ENCODE measurements at places on chromosomes 6 and 20. TPM values are rescaled to one million over a fixed set of nuclear protein-coding genes. Genes with fewer than 3 reads are reported as not detected.

- peaks cover 21% of the 10 kb centered on the region for H3K4me1 ChIP-seq
- no peaks in the 10 kb centered on the region for H3K27me3 ChIP-seq
- H3K36me3 ChIP-seq = peaks cover 42% of the 10 kb centered on the region
- no peak overlapping the region for H3K27ac ChIP-seq
- H3K4me3 ChIP-seq = no peak overlapping the region
These were observed 153.6 kb downstream of the ZFAND3 start for GRCh38 chr6:37972994-37973757.

DNA sequence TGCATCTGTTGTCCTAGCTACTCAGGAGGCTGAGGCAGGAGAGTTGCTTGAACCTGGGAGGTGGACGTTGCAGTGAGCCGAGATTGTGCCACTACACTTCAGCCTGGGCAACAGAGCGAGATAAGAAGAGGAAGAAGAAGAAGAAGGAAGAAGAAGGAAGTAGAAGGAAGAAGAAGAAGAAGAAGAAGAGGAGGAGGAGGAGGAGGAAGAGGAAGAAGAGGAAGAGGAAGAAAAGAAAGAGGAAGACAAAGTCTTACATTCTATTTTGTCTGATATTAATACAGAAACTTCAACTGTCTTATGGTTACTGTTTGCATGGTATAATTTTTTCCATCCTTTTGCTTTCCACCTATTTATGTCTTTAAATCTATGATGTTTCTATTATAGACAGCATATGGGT is 7.2 kb upstream of the NELFCD start:
- peaks cover 15% of the 10 kb centered on the region for H3K27me3 ChIP-seq
- H3K36me3 ChIP-seq = peaks cover 10% of the 10 kb centered on the region
- H3K4me1 ChIP-seq = peaks cover 7% of the 10 kb centered on the region

LRRC1 gene
- 4.6 TPM for total RNA-seq

CPNE5 gene
- 0.79 TPM for total RNA-seq

GHRH gene
- not detected for total RNA-seq
